AG04450 (cell line): ENCODE measurements at places on chromosomes 3 and 15. TPM values are rescaled to one million over a fixed set of nuclear protein-coding genes. Genes with fewer than 3 reads are reported as not detected.

DNA sequence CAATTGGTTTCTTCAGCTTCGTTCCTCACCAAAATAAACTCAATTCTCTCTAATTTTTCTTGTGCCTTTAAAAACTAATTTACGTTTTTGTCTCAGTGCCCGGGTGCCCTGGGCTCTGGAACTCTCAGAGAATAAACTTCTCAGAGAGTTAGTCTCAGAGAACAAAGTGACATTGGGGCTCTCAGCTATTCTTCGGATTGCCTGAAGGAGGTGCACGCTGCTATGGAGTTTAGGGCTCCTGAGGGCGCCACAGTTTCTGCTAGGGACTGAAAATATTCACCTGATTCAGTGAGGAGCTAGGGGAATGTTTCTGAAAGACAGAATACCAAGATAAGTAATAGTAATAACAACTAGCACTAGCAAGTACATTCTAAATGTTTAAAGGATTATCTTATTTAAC is 22.7 kb downstream of the ZIC4 start:
- no peak for DNase-seq

- DNase-seq = no peak
These were observed 6.9 kb downstream of the PLA2G4D start for GRCh38 chr15:42087460-42087859.

DNA sequence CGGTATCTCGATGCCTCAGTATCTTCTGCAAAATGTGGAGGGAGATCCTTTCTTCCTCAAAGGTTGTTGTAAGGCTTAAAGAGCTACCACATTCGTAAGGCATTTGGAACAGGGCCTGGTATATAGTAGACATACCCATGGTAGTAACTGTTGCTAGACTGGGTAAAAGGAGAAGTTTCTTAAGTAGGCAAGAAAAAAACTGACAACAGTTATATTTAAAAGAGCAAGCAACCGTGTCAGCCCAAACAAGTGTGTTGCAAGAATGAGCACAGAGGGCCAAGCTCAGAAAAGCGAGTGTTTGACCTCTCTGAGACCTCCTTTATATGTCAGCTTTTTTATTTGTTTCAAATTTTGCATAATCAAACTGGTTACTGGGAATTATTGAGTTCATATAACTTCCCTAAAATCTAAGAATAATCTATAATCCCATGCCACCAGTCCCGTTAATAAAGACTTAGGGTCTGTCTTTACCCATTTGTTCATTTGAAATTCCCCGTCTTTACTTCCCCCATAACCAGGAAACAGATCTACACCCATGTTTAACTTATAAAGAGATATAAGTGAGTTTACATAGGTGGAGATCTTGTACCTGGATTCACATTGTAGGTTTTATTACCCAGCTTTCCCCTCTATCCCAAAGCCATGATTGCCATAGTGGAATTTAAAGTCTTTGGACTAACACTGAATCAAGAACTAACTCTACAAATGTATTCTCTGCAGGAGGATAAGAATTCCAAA is 7.3 kb downstream of the B3GNT5 start:
- no peak for DNase-seq

DNA sequence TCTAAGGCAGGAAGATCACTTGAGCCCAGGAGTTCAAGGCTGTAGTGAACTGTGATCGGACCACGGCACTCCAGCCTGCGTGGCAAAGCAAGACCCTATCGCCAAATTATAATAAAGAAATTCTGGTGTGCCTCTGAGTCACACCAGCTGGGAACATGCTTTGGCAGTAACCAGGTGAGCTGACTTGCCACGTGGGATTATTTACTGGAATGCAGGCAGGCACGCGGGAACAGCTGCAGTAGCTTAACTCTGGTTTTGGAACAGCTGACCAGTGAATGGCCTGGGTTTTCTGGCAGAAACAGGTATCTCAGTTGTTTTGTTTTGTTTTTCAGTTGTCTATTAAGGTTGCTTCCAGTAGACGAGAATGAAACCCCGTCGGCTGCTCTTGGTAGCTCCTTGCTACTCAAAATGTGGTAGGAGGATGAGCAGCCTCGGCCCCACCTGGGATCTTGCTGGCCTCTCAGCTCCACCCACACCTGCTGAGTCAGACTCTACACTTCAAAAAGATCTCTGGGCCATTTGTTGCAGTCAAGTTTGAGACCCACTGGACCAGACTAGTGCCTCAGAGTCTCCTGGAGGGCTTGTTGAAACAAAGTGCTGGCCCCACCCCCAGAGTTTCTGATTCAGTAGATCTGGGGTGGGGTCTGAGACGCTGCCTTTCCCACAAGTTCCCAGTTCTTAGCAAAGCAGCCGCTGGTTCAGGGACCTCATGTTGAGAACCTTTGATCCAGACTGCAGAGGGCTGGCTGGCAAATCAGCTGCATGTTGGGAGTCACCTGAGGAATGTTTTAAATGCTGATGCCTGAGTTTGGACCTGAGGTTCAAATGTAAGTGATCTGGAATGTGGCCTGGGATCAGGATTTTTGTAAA is 26.6 kb downstream of the IDH2 start:
- DNase-seq = no peak

DNA sequence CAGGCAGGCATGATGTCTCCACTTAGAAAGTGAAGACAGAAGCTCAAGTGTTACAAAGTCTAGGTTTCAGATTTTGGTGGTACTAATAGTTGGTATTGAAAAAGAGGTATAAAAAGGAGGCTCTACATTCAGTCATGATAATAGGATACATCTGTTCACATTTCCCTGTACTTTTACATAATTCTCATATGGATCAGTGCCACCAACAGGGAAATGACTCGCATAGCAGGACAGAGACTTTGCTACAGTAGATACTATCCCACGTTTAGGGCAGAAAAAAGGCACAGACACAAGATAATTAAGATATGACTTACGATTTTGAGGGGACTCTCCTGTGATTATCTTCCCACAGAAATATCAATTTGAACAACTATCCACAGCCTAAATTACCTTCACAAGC is 1062.9 kb upstream of the EPHA6 start:
- no peak for DNase-seq

DNA sequence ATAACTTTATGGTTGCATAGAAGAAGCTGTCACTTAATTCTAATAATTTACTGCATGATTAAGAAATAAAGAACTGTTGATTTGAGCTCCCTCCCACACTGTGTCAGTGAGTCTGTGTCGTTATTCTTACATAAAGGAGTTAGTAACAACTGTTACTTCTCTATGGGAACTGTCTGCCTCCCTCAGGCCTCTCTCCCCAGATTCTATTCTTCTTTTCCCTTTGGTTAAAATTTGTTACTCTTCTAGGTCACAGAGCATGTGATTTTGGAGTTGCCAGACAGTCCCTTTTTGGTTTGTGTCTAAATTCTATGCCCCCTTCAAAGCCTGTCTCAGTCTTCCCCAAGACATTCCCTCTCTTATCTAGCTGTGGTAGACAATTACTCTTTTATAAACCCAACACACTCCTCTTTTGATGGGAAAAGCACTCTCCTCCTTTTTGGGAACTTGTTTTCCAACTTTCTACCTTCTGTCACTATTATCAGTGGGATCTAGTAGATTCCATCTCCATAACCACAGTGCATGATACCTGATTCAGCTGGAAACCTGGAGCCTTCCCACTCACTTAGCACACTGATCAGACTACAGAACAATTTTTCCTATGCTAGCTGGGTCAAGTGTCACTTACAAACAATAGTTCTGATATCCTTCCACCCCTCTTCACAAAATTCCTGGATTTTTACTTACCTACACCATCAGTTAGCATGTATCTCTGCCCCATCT is 422.1 kb upstream of the TGFBR2 start:
- no peak for DNase-seq

Gene COPB2
- 263 and 331 TPM in 2 replicates for polyA plus RNA-seq

DNA sequence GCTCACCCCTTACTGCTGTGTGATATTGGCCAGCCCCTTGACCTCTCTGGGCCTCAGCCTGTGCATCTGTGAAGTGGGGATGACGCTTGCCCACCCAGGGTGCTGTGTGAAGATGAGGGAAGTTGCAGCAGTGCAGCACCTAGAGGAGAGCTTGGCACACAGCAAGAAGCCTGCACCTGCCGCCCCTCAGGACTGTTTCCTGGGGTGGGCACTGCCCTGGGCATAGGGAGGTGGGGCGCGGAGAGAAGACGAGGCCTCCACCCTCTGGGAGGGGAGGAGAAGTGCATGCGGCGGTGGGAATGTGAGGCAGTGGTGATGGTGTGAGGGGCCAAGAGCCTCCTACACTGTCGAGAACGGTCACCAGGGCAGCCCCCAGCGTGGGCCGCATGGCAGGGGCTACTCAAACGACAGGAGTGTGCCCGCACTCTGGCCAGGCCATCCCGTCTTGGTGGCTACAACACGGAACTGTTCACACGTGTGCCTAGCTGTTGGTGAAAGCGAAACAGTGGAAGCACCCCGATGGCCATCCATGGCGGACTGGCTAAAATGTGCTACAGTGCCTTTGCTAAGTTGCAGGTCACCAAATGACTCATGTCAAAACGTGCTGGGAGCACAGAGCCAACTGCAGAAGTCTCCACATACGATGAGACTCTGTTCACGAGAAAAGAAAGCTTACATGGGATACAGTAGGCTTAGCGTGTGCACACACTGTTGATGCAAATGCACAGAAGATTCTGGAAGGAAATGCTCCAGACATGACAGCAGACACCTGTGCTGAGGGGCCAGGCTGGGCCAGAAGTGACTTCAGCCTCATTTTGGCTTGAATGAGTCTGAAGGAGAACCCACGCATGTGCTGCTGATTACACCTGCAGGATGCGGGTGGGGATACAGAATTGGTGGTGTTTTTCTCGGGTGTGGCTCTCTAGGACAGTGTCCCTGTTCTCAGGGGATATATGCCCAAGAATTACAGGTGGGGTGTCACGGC is 40.4 kb upstream of the IQSEC1 start:
- no peak for DNase-seq

DNA sequence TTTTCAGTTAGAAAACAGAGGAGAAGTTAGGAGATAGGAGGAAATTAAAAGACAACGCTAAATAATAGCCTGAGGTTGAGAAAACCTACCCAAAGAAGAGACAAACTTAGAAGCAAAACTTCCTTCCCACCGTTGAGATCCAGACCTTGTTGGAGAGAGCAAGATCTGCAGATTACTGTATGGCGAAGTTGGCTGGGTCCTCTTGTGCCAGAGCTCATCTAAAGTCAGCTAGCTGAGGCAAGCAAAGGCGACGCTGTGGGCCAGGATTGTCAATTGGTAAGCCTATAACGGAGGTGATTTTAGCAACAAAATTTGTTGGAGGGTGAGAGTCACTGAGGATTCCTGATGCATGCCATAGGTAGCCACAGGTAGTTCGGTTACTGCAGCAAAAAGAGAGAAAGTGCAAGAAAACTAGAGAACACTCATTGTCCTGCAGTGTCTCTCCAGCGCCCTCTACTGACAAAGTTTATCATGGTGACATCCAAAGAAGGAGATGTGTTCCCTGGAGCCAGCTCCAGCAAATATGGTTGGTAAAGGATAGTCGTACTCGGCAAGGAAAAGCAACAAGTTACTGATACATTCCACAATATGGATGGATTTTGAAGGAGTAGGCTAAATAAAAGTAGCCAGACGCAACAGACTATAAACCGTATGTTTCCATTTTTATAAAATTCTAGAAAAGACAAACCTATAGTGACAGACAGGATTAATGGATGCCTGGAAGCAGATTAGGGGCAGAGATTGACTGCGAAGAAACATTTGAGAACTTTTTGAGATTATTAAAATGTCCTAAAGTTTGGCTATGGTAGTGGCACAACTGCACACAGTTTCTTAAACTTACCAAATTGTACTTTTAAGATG is 9.8 kb upstream of the OR5K4 start:
- no peak for DNase-seq

DNA sequence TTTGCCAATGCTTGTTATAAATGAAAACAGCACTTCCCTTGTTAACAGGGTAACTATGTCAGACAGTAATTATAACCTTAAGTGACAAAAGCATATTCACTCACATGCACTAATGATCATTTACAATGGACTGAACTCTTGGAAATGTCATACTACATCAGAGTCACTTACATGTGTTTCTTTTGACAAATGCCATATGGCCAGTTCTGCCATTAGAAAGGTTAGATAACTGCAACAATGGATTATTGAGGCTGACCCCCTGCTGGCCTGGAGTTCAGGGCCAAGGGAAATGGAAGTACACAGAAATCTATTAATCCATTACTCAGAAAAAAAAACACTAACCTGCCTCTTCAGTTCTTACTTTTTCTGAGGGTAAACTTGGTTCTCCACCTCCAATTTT is 313.4 kb downstream of the CNTN3 start:
- DNase-seq = no peak

Gene CASR
- polyA plus RNA-seq = not detected in 2 replicates

GRCh38 chr15:98981851-98982722 is 25.5 kb downstream of the PGPEP1L start:
- peak; percentile 16 for DNase-seq

- DNase-seq = no peak
These were observed 5.7 kb upstream of the BLM start for GRCh38 chr15:90711418-90711824.

- DNase-seq = no peak
These were observed 5.9 kb upstream of the ITPKA start for GRCh38 chr15:41487802-41488201.

- no peak for DNase-seq
These were observed 7.2 kb downstream of the TMOD2 start for GRCh38 chr15:51758645-51759044.

Gene COL6A6
- not detected in 2 replicates for polyA plus RNA-seq

DNA sequence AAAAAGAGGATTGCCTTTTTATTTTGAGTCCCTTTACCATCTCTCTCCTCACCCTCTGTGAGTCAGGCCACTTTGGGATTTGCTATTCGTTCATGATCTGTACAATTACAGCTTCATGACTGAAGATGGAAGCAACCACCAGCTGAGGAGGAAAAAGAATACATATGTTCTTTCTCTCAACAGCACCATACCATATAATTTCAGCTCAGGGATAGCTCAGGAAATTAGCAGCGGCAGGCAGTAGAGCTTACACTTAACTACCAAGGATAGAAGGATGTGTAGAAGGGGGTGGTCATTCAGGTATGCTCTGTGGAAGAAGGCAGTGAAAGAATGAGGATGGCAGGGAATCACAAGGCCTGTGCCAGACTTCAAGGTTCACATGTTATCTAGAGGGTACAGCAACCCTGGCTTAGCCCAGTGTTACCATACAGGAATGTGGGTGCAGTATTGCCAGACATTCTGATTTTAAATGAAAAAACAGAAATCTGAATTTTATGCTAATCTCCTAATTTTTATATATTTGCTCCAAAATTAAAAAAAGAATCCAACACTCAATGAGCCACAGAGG is 17.9 kb downstream of the PLS1 start:
- no peak for DNase-seq

DNA sequence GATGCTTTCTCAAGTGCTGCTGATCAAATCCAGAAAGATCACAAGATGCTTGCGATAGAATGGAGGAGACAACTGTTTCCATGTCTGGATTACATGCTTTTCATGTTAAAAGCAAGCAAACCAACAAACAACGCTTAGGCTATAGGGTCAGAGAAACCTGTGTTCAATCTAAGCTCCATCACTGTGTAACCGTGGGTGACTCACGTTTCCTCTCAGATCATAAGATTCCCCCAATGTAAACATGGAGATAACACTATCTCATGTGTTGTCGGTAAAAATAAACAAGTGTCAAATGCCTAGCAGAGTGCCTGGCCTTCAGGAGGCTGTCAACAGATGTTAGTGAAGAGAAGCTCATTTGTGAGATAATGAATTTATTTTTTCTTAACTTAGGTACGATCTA is 907.8 kb downstream of the NTRK3 start:
- DNase-seq = no peak
